ENCODE measurements at places on chromosomes 4 and X.

DNA sequence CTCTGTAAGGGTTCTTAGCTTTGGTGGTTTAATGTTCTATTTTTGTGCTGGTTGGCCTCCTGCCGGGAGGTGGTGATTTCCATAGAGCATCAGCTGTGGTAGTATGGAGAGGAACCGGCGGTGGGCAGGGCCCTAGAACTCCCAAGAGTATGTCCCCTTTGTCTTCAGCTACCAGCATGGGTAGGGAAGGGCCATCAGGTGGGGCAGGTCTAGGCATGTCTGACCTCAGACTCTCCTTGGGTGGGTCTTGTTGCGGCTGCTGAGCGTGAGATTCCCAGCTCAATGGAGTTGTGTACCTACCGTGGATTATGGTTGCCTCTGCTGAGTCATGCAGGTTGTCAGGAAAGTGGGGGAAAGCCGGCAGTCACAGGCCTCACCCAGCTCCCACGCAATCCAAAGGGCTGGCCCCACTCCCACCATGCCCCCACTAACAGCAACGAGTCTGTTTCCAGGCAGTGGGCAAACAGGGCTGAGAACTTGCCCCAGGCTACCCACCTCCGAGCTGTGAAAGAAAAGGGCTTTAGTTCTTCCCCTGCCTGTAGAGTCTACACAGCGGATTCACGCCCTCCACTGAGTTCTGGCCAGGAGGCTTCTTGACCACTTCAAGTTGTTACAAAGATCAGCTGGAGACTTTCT lies 235.9 kb downstream of the RPA4 start:
- no peak for DNase-seq

DNA sequence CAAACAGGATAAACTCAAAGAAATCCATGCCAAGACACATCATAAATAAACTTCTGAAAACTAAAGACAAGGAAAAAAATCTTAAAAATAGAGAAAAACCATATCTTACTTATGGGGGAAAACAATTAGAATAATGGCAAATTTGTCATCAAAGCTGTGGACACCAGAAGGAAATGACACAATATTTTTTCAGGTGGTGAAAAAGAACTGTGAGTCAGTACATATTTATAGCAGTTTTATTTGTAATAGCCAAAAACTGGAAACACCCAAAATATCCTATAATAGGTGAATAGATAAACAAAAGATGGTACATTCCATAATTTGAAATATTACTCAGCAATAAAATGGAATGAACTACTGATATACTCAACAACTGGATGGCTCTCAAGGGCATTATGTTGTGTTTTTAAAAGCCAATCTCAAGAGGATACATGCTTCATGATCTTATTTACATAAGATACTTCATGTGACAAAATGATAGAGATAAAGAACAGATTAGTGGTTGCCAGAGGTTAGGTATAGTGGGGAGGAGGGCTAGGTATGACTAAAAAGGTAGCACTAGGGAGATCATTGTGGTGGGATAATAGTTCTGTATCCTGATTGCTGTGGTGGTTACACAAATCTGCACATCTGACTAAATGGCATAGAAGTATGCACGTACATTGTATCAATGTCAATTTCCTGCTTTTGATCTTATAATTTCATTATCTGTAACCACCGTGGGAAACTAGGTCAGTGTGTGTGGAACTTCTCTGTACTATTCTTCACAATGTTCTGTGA lies 191.9 kb downstream of the PPP1R2C start:
- DNase-seq, result no peak

- no peak for DNase-seq
Observed at GRCh38 chr4:128517739-128518510, 230.3 kb upstream of the PGRMC2 start.

DNA sequence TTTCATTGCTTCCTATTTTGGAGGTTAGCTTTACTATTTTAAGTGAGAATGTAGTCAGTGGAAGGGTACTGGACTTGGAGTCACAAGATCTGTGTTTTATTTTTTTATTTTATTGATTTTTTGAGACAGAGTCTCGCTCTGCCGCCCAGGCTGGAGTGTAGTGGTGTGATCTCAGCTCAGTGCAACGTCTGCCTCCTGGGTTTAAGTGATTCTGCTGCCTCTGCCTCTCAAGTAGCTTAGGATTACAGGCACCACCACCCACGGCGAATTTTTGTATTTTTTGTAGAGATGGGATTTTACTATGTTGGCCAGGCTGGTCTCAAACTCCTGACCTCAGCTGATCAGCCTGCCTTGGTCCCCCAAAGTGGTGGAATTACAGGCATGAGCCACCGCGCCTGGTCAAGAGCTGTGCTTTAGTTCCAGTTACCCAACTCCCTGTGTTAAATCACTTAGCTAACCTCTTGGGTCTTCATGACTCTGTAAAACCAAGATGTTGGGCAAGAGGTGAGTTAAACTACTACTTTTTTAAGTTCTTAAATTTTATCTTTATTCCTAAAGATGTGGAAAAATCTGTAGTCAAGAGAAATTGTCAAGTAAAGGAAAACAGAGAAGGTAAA lies 11.2 kb downstream of the USP9X start:
- no peak for DNase-seq

DNA sequence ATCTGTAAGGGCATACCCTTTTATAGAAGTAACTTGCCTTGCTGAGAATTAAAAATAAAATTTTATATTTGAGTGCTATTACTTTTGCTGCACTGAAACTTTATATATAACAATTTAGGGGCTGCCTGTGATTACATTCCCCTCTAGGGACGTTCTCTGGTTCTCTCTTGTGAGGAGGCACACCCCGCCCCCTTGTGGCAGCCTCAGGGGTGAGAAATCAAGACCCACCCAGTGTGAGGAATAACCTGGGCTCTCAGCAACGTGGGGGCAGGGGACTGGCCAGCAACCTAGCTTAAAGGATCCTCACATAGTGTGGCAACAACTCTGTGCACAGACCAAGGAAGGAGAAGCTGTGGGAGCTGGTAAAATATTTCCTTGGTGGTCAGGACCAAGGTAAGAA lies 43.7 kb downstream of the MAGEA9 start:
- peak; percentile 46 for DNase-seq

DNA sequence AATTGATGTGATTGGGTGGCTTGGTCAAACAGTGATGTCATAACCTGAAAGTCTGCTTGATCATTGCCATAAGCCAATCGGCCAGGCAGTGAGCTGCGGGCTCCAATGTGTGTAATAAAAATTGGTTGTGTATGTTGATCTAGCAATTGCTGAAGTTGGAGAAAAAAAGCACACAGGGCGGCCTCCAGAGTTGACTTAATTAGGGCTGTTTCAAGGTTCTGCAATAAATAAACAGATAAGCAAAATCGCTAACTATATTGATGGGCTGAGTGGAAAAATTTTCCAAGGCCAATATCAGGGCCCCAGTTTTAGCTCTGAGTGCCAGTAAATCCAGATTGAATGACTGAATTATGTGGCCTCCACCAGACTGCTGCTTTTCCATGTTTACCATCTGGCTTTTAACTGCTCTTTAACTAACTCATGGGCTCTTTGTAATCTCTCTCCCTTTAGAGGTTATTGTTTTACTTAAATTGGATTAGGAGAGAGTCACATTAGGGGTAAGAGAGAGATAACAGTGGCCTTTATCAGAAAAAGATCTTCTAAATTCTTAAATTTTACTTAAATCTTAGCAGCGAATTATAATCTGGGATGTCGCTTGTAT lies 160.6 kb upstream of the WDFY3 start:
- DNase-seq, result no peak

GRCh38 chr4:87523307-87523706 lies 5.9 kb downstream of the SPARCL1 start:
- no peak for DNase-seq

- no peak for DNase-seq
Observed at GRCh38 chrX:153621949-153622598, 23.1 kb upstream of the CCNQ start.

Data from activated naive CD4-positive, alpha-beta T cell treated with Interleukin-2 at 50 U/mL for 16 hours (primary cell).